COR-L47 (cell line): ENCODE measurements at places on chromosomes 7 and 10.

DNA sequence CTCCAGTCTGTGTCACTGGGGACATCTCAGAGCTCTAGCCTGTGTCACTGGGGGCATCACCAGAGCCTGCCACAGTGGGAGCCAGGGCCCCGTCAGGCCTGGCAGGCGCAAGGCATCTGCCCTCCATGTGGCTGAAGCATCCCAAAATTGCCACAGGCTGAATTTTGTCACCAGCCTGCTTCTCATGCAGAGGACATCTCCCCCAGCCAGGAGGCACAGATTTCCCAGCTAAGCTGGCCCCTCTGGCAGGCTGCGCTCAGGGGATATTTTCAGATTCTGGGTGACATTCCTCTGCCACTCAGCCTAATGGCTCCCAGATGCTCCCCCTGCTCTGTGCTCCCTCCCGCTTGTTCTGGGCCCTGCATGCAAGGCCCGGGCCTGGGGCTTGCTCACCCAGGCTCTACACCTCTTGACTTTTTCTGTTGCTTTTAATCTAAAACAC lies 64.6 kb downstream of the COL13A1 start:
- DNase-seq = no peak

DNA sequence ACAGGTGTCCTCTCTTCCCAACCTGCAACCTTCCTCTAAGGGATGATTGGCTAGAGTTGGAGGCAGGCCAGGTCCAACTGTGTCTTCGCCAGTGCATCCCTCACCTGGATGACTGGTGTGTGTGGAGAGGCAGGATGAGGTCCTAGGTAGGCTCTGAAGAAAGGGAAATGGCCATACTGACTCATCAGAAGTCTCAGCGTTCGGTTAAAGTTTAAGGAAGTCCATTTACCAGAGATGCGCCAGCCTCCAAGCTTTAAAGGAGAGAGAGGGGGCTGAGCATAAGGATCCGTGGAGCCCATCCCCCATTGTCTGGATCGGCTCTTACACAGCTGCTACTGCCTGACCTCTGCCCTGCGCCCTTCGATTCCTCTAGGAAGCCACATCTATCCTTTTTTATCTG lies 4.4 kb downstream of the KEL start:
- no peak for DNase-seq

GRCh38 chr10:131830446-131831130 lies 70.2 kb upstream of the PPP2R2D start:
- no peak for DNase-seq

DNA sequence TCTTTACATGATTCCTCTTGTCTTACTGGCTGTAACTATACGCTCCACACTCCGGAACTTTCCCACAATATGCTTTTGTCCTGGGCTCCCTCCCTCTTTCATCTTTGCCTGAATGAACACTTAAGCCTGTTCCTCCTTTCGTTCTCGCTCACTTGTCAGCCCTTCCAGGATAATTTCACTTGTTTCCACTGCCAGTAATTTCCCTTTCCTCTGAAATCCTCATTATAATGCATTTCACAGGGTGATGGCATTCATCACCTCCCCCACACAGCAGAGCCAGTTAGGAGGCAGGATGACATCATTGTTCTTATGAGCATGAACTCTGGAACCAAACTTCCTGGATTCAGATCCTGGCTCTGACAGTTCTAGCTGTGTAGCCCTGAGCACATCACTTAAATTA lies 372.6 kb downstream of the GPR158 start:
- DNase-seq = no peak

DNA sequence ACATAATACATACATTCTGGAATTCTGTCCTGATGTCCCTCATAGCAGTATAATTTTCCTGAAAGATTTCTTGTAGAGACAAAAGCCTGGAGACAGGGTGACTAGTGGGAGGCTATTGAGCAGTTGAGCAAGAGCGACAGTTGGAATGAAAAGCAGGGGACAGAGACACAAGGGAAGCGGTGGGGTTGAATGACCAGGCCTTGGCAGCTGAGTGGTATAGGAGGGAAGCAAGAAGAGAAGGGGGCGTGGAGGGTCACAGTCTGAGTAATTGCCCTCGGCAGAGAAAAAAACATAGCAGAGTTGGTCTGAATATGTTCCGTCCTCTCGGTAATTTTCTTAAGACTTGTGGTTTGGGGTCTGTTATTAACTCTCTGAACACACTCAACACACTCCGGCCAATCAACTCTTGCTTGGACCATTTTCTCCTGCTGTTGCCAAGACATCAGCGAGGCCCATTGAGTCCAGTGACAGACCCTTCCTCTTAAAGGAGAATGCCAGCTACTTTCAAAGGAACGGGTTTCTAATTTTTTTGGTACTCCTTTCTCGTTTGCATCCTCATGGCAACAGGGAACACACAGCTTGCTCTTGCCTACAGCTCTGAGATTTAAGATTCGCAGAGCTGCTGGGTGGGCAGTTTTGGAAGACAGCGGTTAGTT lies 5.3 kb upstream of the ACTR3B start:
- no peak for DNase-seq

- no peak for DNase-seq
Measured at GRCh38 chr7:34165927-34166550, 260.7 kb downstream of the BMPER start.

- DNase-seq = no peak
Measured at GRCh38 chr10:98646998-98647917, 200.5 kb upstream of the HPS1 start.
